ENCODE measurements at places on chromosomes 4 and X.

DNA sequence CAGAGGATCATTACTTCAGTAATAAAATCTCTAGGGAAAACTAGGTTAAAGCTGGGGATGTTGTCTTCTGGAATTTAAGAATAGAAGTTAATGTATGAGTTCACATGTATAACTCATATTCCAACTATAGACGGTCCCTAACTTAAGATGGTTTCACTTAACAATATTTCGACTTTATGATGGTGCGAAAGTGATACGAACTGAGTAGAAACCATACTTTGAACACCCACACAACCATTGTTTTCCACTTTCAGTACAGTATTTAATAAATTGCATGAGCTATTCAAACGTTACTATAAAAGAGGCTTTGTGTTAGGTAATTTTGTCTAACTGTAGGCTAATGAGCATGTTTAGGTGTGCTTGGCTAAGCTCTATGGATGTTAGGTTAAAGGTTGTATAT is 38.7 kb downstream of the CCSER1 start:
- no peak for DNase-seq

- DNase-seq = no peak
Observed at GRCh38 chr4:61198686-61199085, 1.4 kb upstream of the ADGRL3 start.

DNA sequence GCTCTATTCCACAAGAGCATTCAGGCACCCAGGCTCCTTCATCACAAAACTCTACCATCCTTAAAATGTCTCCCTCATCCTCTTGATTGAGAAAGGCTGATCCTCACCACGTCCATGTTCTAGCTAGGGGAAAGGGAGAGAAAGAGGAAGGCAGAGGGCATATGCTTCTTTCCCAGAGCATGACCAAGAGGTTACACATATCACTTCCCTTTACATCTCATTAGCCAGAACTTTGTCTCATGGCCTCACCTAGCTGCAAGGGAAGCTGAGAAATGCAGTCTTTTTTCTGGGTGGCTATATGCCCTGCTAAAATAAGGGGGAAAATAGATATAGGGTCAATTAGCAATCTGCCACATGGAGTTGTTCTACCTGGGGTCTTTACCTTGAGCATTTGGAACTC is 42.7 kb downstream of the LONRF3 start:
- no peak for DNase-seq

DNA sequence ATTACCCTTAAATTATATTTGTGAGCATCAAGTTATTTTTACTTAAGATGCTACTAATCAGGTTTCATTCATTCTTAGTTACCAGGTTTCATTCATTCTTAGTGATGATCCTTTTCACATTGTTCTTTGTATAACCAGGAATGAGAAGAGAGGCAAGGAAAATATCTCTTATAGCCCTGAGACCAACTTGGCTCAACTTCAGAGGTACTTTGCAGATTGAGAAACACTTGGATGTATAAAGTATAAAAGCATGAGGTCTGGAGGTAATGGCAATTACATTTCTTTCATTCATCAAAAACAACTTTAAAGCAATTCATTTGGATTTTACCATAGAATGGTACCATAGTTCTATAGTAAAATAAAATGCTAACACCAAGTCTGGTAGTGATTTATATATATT is 231.0 kb downstream of the PRDM5 start:
- DNase-seq = no peak

DNA sequence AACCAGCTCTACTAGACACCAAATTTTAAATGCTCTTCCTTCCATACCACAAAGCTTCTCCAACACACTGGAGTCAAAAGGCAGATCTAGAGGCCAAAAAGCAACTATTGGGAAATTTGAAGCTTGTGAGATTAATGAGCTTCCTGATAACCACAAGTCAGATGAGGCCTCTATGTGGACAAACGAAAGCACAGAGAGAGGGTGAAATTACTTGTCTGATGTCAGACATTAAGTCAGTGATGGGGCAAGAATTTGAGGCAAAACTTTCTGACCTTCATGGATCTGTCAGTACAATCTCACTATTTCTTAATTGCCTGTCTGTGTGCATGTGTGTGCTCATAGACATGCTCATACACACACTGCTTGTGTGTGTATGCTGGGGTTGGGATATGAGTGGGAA is 103.6 kb downstream of the GUCY2F start:
- DNase-seq = no peak

DNA sequence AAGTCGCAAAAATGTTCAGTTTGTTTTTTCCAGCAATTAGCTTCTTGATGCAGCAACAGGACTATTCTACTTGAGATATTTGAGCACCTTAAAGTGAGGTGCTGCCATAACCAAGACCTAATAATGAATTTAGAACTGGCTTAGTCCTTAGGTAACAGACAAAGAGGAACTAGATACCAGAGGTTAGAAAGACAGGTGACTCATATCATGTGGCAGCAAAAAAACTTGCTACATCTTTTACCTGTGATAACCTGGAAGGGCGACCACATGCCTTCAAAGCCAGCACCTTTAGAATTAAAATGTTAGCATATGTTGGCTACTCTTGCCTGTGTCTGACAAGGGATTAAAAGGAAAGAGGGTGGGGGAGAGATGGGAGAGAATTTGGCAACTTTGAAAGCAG is 90.4 kb downstream of the ARHGAP6 start:
- DNase-seq = no peak

- no peak for DNase-seq
Observed at GRCh38 chr4:175891851-175892250, 79.8 kb upstream of the GPM6A start.
